T-helper 2 cell (primary cell): ENCODE measurements at places on chromosomes 3 and 15.

GRCh38 chr15:43913941-43914340, 87.1 kb downstream of the WDR76 start:
- DNase-seq: no peak

DNA sequence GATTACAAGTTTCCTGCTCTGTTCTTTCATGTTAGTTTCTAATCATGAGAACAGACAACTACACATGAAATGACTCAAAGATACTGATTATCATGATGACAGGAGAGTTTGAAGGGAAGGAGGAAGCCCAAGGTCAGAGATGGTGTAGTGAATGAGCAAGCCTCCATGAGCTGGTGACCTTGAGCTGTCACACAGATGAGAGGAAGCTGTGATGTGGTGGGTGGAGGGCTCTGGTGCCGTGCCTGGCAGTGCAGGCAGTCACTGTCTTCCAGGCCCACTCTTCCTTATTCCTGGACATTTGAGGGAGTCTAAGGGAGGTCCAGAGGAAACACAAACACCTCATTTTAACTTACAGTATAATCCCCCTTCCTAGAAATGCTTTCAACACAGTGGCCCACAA, 133.4 kb upstream of the ROPN1 start:
- no peak for DNase-seq

DNA sequence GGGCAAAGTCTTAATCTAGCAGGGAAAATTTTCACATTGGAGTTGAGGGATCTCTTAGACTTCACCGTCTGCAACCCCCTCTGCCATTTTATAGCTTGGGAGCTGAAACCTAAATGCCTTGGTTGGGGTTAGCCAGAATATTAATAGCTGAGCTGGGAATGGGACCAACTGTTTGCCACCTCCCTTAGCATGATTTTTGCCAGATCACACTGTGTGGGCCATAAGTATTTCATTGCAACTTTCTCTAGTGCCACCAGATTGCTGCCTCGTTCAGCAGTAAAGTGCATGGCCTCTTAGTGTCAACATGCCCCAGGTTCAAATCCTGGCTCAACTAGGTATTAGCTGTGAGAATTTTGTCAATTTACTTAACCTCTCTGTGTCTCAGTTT, 55.9 kb upstream of the ABHD17C start:
- DNase-seq: no peak

DNA sequence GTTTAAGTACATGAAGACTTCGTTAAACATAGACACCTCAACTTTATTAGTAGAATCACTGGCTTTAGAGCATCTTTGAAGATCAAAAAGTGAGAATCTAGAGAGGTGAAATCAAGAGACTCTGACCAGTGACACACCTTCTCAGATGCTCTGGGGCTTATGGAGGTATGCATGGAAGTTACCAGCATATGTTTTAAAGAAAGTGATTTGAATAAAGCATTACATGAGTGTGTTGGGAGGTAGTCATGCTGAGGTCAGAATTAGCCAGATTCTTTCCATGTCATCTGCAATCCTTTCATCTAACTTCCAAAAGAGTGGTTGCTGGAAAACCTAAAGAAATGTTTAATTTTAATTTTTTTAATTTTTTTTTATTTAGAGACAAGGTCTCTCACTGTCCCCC, 658.0 kb upstream of the GOLIM4 start:
- DNase-seq: no peak

DNA sequence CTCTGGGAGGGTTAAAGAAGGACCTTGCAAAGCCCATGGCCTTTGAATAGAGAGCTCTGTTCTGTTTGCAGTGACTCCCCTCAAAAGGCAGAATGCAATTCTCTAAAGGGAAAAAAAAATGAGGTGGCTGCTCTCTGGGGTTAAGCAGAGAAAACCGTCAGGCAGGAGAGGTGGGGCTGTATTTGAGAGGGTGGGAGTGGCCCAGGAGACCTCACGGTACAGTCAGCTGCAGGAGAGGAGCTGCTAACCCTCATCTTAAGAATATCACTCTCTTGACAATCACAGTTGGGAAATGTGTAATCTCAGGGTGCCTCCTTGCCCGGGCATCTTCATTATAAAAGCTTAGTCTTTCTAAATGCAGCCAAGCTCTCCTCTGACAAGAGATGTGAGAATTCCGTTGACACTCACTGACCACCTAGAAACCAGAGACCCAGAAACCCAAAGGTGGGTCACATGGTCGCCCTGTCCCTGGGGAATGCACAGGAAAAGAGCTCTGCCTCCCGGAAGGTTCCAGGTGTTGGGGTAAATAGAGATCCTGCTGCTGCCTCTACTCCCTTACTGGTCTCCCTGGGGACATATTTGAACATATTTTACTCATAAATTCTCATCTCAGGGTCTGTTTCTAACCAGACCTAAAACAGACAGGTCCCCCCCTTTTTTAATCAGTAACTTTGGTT, 159.1 kb upstream of the CTDSPL start:
- no peak for DNase-seq

- no peak for DNase-seq
Observed at GRCh38 chr15:42143356-42143755, 13.1 kb downstream of the PLA2G4F start.

DNA sequence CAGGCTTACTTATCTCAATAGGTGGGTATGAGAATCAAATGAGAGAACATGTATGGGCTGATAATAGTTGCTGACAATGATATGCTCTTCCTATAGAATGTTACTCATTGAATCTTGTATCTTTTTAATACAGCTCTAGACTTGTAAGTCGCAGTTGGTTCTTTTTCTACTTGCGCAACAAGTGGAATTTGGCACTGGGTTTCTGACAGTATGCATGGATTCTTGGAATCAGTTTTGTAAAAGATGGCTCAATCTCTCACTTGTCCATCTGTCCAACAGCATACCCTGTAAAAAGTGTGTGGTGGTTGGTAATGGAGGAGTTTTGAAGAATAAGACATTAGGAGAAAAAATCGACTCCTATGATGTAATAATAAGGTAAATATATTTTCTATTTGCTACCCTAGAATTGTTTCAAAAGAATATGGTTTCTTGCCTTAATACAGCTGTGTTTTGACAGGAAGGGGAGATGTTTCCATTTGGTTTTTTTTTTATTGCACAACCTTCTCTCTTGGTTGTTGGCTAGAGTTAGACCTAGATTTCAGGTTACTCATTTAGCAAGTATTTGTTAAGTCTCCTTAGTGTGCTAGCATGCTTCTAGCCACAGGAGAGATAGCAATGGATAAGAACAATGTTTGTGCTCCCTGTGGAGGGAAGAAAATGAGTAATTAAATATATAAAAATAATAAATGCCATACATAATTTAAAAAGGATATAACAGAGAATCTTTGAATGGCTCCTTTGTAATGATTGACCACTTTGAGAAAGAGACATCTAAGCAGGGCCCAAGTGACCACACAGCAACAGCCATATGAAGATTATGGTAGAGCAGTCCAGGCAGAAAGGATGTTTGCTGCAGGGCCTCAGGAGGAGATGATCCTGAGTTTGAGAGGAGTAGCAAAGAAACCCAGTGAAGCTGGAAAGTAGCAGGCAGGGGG, 21.8 kb downstream of the ST3GAL6 start:
- no peak for DNase-seq

DNA sequence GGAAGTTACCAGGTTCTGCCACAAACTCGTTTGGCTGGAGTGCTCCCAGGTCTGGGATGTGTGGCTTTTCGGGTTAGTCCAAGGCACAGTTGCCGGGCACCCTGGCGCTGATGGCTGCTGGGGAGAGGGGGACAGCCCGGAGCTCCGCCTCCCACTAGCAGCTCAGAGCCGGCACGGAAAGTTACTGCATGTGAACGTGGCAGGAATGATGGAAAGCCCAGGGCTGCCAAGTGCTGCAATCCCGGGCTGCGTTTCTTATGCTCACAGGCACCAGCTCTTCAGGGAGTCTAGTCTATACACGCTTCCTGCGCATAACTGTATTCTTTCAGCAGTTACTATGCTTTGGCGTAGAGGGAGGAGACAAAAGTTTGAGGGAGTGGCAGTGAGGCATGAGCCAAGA, 141.8 kb upstream of the ICE2 start:
- DNase-seq: no peak

- no peak for DNase-seq
Observed at GRCh38 chr15:78808550-78808949, 2.7 kb downstream of the ADAMTS7 start.
